ACHN (cell line): ENCODE measurements at places on chromosomes 1 and 21.

GRCh38 chr1:9691108-9691445 lies 39.5 kb downstream of the PIK3CD start:
- peak; percentile 84 for DNase-seq

DNA sequence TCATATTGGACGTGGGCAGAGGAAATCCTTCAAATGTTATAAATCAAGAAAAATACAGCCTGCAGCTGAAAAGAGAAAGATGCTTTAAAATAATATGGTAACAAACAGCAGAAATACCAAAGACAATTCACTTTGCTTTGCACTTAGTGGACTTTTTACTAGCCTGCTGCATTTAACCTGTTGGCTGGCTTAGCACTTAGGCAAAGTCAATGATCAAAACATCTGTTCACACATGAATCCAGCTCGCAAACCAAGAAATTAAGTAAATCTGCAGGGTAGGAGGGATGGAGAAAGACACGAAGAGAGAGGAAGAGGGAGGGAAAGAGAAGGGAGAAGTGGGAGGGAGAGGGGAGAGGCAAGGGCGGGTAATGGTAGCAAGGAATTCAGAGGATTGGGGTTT lies 103.6 kb upstream of the RAB4A start:
- no peak for DNase-seq

DNA sequence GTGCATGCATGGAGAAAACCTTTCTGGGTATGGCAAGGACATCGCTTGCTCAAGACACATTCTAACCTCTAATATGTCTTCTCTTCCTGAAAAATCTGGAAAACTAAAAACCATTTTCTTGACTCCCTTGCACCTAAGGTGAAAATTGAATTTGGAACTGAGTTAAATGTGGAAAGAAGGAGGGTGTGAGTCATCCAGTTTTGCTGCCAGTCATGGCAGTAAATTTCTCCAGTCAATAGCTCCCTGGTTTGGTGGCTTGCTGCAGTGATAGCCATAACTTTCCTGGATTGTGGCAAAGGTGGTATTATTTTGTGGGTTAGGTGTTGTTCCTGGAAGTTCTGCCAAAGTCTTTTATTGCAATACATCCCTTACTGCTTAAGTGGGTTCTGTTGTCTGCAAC lies 2.5 kb downstream of the ZCCHC17 start:
- no peak for DNase-seq

GRCh38 chr1:116966791-116967190 lies 34.8 kb upstream of the CD101 start:
- DNase-seq = no peak

DNA sequence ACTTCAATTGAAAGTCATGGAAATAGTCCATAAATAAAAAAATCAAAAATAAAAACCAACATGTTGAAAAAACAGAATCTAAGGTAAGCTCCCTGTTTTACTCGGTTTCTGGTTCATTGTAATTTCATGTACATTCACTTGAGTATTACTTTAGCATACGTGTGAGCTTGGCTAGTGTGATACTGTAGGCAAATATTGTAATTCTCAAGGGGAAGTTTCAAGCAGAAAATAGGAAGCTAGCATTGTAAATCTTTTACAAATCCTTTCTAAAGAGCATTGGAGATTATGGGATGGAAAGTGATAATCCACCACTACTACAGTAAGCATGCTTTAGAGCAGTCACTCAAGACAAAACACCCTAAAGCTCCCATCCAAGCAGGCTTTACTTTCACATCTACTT lies 3.3 kb upstream of the LPAR3 start:
- DNase-seq = no peak

DNA sequence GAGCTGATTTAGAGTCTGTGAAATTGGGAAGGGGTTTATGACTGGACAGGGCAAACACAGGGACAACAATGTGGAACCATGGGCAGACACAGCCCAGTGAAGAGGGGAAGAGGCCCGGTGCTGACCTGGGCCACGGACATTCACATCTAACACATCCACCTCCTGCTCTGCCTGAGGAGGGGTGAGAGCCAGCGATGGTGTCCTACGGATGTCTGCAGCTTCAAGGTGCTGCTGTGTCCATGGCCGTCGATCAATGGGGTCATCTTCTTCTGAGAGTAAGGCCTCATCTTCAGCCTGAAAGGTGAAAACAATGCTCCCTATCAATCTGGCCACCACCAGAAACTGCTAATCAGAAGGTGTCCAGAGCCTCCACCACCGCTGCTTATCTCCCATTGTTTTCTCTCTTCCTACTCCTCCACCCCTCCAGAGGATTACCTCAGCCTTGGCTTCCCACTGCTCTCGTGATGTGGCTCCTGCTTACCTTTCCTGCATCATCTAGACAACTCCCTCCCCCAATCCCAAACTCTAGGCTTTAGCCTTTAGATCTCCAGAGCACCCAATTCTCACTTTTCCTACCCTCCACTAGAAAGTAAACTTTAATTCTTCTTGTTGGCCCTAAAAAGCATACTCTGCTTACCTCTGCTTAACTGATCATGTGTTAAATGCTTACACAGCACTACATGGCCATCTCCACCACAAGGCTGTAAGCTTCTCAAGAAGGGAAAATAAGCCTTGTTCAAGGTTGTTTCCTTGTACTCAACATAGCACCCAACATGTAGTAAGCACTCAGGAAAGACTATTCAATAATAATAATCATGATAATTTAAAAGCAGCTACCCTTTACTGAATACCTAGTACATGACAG lies 24.0 kb upstream of the ADAM30 start:
- DNase-seq = no peak

- peak; percentile 19 for DNase-seq
Observed at GRCh38 chr1:101996825-101997465, at the start of gene OLFM3. TSS of gene OLFM3 (minus strand) at chr1:101996926.

- DNase-seq = no peak
Observed at GRCh38 chr1:45530632-45531135, 9.0 kb upstream of the PRDX1 start.

DNA sequence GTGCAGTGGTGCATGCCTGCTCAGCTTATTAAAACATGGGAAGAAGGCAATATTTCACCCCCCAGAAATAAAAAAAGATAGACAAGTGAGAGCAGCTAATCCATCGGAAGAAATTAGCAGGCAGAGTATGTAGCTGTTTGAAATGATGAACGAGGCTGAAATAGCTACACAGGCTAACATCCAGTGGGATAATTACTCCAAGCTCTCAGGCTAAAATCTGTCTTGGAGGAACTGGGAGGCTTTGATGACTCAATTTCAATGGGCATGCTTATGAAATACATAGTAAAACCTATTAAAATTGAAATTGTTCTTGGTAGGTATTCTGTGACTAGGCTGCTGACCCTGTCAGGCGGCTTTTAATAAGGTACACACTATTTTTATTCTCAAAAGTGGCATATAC lies 84.1 kb upstream of the RRP15 start:
- DNase-seq = no peak
